ENCODE measurements at places on chromosomes 5 and 9.

DNA sequence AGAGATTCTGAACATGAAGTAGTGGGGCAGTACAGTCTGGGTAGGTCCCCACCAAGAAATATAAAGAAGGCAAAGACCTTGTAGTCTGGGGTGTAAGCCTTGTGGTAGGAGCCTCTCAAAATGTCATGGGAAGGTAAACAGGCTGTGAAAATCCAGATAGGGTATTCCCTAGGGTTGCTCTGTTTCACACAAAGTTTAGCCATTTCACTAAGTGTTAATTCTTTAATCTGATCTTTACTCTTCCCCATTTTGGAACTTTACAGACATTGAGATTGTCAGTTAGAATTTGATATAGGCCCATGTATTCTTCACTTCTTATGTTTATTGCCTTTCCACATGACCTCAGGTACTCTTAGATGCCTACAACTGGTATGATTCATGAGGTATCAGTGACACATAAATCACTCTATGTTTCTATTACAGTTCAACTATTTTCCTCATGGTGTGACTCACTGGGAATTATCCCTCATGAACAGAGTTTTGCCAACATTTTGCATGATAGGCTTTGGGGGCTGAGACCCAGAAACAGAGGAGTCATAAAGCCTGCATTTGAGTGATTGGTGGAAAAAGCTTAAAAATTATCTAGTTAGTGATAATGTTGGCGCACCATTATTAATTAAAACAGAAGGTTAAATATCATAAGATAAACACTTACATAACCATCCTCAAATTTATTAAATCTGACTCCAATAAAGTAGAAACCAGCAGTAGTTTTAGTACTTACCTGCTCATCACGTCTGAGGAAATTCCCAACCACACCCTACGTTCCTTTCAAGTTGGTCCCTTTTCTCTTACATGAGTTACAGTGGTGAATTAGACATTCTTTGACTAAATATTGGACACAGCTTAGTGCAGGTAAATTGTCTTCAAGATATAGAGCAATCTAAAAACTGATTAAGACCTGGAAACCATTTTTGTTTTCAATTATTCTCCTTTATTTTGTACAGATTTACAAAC is 399.8 kb upstream of the MEF2C start:
- no peak for DNase-seq

DNA sequence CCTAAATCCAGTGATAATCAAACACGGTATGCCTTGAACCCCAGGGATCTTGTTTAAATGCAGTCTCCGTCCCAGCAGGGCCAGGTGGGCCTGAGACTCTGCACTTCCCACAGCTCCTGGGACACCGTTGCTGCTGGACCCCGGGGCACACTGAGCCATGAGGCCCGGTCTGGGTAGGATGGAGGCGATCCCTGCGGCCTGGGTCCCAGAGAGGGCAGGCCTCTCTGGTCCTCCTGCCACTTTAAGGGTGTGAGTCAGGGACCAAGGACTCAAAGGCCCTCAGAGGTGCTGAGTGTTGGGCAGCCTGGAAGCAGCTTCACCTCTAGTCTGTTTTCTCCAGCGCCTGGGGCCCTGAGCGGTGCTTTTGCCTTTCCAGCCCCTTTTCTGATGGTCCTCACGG is 34.1 kb upstream of the SLC9A3 start:
- no peak for DNase-seq

- peak; percentile 66 for DNase-seq
Measured at GRCh38 chr5:172683645-172684471, 42.8 kb downstream of the NEURL1B start.

DNA sequence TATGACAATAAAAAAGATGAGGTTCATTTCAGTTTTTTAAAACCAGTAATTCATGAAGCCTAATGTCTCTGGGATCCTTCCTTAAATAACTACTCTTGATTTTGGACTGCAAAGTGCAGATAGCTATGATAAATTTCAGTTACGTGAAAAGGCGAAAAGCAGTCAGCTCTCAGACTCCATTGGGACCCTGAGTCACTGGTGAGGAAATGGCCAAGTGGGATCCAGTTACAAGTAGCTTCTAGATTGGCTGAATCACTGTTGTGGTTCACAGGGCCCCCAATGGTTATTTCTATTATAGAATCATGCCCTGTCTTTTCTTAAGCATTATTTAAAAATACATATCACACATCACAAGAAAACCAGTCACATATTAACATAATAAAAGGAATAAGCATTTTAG is 31.1 kb upstream of the PPP3R2 start:
- no peak for DNase-seq

GRCh38 chr5:59337240-59337639 is 556.3 kb downstream of the PDE4D start:
- DNase-seq: no peak

GRCh38 chr5:128766406-128766805 is 198.9 kb upstream of the SLC27A6 start:
- DNase-seq: no peak

- DNase-seq: no peak
Measured at GRCh38 chr9:17531642-17532254, 47.1 kb upstream of the SH3GL2 start.

GRCh38 chr9:108565651-108566378 is 290.0 kb downstream of the ACTL7B start:
- DNase-seq: no peak

DNA sequence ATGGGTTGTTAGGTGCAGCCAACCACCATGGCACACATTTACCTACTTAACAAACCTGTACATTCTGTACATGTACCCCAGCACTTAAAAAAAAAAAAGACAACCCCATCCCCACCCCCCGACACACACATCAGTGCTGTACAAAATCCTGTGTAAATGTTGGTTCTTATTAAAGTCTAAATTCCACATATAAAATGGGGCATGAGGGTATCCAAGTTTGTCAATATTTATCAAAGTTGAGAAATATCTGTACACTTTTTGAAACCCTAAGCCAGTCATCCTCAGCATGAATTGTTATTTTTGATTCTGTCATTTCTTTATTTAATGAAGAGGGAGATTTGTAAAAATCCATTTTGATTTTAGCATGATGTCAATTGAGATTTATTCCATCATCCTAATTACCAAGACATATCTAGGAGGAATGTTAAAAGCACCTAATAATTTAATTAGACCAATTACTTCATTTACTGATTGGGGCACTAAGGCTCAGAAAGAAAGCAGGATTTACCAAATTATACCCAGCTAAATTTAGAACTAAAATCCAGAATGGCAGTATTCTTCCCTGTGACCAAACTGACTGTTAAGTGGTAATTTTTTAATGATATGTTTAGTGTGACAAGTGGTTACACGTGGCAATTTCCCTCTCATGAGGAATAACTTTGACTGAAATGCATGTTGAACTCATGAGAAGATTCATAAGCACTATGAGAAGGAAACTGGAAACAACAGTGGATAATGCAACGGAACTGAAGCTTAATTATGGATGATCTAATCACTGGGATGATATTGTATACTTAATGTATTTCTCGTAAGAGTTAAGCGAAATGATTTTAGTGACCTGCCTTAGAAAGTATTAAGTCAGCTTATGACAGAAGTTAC is 195.9 kb downstream of the SGCD start:
- no peak for DNase-seq

DNA sequence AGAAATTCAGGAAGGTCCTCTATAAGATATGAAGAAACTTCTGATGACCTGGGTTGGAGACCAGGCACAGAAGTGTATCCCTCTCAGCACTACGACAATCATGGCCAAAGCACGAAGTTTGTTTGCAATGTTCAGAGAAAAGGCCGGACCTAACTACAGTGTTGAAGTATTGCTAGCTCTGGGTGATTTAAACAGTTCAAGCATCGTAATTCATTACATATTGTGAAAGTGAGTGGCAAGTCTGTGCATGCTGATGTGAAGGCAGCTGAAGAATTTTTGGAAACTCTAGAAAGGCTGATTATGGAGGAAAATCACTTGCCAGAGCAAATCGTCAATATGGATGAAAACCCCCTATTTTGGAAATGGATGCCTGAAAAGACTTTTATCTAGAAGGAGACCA is 67.2 kb upstream of the PANK3 start:
- no peak for DNase-seq
